ENCODE measurements at places on chromosomes 2 and 18. TPM values are rescaled to one million over a fixed set of nuclear protein-coding genes. Genes with fewer than 3 reads are reported as not detected.

DNA sequence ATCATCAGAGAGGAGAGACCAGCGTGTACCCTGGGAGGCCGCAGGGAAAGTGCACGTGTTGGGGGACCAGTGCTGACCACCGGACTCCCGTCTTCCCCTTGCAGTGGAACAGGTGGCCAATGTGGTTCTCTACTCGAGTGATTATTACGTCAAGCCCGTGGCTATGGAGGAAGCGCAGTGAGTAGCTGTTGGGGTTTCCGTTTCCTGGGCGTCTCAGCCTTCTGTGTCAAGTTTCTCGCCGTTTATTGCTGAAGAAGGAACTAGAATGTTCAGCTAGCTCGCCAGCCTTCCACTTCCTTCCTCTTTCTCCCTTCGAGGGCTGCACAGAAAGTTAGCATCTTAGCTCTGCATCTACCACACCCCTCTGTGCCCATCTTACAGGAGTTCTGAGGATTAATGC lies 22.8 kb upstream of the DGKD start:
- no peak for DNase-seq

DNA sequence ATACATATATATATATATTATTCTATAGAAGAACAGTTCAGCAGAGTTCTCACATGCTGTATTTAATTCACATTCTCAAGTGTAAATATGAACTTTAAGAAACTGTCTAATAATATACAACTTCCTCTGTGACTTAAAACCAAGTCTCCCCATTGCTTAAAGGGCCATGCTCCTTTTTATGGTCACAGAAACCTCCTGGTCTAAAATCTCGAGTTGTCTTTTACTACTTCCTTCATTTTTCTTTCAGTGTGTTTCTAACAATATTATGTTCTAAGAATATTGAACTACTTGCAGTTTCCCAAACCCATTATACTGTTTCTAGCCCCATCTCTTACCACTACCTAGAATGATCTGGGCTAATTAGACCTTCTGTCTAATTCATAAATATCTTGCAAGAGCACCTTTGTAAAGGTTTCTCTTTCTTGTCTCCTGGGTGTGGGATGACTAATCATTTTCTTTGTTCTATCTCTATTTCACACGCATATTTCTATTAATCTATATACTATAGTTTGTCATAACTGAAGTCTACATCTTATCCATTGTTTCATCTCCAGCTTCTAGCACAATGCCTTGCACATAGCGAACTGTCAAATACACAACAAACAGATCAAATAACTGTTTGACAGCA lies 48.8 kb downstream of the ERBB4 start:
- no peak for DNase-seq

DNA sequence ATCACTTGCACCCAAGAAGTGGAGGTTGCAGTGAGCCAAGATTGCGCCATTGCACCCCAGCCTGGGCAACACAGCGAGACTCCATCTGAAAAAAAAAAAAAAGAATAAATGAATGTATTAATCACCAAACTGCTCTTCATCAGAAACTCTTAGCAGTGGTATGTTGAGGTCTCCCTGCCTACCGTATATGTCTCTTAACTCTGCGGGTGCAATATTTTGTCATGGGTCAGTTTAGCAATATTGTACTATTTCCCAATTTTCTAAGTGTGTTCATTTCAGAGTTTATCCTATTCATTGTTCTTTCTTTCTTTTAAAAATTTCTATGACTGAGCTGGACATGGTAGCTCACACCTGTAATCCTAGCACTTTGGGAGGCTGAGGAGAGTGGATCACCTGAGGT lies 37.9 kb upstream of the MAP4K3 start:
- no peak for DNase-seq

DNA sequence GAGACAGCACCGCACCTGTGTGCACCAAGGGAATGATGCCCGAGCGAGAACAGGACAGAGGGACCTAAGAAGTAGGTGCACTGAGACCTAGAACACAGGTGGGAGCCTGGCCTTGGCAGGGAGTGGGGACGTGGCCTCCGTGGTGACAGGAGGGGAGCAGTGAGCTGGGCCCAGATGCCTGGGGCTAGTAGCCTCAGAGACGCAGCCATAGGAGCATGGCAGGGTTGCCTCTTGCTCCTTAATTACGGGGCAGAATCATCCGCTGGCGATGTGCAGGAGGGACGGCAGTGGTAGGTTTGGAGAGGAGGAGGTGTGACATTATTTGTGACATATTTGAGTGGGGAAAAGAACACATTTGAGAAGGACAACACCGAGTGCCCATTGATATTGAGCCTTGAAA lies 57.0 kb upstream of the HPCAL1 start:
- DNase-seq, result no peak

DNA sequence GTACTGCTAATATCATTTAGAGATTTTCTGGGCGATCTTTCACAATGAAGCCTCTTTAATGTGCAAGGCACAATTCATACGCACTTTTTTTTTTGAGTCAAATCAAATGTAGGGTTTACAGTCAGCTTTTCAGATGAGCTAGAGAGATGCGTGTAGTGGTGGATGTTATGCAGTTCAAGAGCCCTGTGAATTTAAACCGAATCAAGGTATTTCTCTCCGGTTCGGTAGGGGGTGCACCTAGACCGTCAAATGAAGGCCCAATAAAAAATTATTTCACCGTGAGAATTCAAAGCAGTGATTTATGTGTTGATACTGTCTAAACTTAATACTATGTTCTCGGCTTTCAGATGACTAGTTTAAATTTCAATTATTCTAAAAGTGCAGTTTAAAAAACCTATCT lies 1.1 kb downstream of the PTH2R start:
- DNase-seq, result peak; percentile 11

DNA sequence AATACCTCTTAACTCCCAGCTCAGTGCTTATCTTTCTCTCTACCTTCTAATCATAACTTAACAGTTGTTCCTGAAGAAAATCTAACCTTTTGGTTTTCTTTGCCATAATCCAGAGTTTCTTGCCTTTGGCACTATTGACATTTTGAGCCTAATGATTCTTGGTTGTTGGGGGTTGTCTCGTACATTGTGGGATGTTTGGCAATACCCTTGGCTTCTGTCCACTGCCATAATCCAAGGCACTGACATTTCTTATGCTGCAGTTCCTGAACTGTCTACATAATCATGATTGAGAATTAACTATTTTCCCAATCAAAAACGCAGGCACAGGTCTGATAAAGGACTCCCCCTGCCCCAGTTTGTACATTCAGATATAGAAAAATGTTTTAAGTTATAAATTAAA lies 203.2 kb upstream of the MEX3C start:
- DNase-seq, result no peak

DNA sequence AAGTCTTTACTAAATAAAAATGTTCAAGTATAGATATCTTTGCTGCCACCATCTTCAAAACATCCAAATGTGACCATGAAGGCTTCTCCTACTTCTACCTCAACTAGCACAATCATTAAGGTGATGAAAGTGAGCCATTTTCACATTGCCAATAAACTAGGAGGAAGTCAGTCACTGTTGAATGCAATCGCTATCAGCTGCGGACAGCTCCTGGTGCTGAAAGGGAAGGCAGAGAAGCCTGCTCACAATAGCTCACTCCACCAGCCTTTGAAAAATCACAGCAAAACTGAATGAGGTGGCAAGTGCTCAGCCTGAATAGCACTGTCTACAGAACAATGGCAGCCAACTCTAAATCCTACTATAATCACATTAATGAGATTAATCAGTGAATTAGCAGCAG lies 2.2 kb downstream of the MYT1L start:
- DNase-seq, result no peak

GRCh38 chr2:171553236-171553635 lies 31.0 kb downstream of the CYBRD1 start:
- no peak for DNase-seq

GRCh38 chr2:139296672-139297209 lies 516.6 kb upstream of the NXPH2 start:
- no peak for DNase-seq

DNA sequence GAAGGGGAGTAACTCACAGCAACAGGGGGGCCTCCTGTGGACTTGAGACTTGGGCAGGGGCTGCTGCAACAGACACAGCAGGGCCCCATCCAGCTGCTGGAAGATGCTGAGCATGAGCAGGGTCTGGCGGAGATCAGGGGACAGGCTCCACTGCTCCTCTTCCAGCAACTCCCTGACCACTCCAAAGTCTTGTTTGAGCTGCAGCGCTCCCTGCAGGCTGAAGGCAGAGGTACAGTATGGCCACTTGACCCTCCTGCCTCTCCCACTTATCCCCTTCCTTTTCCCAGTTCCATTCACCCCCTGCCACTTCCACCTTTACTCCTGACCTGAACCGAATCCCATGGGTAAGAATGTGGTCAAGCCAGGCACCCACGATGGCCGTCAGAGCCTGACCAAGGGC lies 2.4 kb upstream of the MRPL53 start:
- no peak for DNase-seq

DNA sequence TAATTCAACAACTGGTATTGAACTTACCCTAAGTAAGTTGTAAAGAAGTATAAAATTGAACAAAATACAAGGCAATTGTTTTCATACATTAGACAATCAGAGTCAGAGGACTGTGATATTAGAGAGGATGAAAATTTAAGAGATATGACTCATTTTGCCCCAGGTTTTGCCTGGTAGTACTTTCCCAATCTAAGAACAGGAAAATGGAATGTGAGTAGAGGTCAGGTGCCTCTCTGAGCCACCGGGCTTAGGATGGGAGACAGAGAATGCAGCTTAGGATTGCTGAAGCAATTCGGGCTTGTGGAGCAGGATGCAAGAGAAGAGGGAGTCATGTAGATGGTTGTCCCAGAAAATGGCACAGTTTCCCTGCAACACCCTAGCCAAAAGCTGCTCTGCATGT lies 219.7 kb upstream of the CHST9 start:
- no peak for DNase-seq

GRCh38 chr2:115083711-115084110 lies 641.3 kb downstream of the DPP10 start:
- DNase-seq, result no peak

GRCh38 chr2:173547499-173547898 lies 192.8 kb downstream of the CDCA7 start:
- no peak for DNase-seq

DNA sequence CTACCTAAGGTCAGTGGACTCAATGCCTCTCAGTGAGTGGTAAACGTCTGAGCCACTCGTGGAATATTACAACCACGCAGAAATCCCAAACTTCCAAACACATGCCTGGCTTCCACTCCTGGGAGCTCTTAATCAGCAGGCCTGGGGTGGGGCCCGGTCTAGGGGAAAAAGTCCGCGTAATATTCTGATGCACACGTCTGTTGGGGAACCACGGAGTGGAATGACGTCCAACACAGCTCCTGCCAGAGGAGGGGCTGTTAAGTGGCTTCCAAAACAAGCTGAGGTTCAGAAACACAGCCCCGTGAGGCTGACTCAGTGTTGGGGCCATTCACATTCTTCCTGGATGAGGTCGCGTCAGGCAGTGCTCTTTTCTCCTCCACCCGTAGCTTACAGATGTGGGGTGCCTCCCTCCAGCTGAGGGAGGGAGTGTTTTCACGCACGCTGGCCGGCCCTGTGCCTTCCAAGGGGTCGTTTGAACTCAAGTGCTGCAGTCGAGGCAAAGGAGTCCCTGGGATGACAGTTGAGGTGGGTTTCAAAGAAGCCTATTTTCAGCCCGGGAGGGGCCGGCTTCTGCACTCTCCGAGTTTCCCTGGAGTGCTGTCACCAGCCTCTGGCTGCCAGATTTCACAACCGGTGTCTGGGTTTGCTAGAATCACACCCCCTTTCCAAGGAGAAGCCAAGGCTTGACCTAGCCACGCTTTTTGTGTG lies 73.1 kb downstream of the ACKR3 start:
- DNase-seq, result peak; percentile 70

DNA sequence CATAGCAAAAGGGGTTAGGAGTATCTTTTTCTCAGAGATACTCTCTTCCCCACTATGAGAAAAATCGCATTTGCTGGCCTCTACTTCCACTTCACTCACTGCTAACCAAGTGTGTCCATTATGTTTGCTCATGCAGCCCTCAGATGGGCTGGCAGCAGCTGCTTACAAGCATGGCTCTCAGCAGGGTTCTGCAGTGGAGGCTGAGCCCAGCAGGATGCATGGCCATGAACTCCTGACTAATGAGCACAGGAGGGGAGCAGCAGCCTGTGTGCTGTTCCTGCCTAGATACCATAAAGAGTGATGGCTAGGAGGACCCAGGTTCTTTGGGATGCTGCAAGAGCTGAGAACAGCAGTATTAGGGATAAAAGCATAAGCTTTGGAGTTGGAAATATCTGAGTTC lies 316.9 kb upstream of the THSD7B start:
- DNase-seq, result no peak

DNA sequence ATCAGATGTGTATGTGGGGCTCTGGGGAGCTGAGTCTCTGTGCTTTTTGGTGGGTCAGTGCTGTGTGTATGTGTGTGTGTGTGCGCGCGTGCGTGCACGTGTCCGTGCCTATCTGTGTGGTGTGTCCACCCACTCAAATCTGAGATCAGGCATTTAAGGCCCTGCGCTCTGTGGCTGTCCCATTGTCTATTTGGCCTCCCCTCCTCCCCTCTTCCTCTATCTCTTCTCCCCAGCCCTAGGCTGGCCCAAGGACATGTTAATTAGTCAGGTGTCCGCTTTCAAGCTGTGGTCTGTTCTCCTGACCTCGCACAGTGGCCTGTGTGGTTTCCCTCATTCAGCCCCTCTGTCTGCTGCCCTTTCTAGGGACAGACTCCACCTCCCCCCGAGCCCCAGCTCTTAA lies 136.4 kb downstream of the DYSF start:
- no peak for DNase-seq

DNA sequence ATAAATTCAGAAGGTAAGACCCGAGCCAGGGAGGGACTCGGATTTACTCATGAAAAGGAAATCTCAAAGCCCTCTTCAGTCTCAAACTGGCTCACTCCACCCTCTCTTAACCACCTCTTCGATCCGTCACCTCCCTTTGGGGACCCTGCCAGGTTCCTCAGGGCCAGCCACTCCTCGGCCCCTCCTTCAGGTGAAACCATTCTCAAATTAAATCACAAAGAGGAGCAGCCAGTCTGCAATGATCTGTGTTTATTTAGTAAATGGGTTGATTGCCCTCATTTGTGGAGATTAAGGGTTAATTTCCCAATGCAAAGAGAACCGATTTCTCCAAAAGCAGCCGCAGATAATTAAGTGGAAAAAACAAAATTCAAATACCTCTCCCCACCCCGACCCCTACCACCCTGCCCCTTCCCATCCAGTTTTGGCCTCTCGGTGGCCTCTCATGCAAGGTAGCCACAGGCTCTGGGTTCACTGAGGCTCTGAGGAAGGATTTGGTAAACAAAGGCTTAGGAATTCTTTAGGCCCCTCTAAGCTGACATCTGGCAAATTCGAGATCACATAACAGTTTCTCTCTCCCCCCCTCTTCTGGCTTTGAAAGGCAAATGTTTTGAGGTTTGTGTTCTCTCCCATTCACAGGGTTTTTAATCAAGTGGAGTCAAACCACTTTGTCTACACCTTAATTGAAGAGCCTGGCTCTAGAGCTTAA lies 10.3 kb upstream of the FZD7 start:
- DNase-seq, result no peak

GRCh38 chr18:69651243-69651642 lies 250.6 kb downstream of the DOK6 start:
- DNase-seq, result no peak

- DNase-seq, result no peak
Measured at GRCh38 chr18:29556070-29556469, 1379.1 kb upstream of the CDH2 start.

Gene CD8B
- polyA plus RNA-seq, result not detected

Gene ADI1
- 38.6 TPM for polyA plus RNA-seq

Gene TANC1
- polyA plus RNA-seq, result 52.2 TPM

Gene KCNG2
- polyA plus RNA-seq, result not detected

Gene AP1S3
- polyA plus RNA-seq, result 0.69 TPM

Gene DARS1
- 20.9 TPM for polyA plus RNA-seq

Gene ASPRV1
- 0.22 TPM for polyA plus RNA-seq

Gene DHX57
- polyA plus RNA-seq, result 8.7 TPM

Gene DUSP11
- polyA plus RNA-seq, result 18.6 TPM

Gene HOXD9
- 1.9 TPM for polyA plus RNA-seq

Gene NAT8
- 0.19 TPM for polyA plus RNA-seq
